Activated CD8-positive, alpha-beta memory T cell treated with anti-CD3 and anti-CD28 coated beads for 1 hour (primary cell): ENCODE measurements at places on chromosomes 2 and 18.

DNA sequence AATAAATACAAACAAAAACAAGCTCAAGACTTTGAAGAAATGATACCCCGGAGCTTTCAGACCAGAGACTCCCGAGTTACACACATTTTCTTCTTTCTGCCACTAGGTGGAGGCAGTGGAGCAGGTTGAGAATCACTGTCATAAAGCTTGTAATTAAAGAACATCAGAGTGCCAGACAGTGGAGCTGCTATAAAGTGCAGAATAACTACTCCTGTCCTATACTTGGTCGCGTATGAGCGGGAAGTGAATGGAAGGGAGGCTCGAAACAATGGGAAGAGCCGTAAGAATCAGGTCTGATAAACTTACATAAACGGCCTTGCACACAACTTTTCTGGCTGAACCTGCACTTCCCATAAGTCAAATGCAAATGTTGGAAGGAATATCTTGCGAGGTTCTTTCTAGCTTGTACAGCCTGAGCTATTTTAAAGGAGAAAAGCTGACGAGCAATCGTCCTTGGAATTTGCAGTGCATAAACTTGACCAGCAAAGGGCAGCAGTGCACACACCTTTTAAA, 189.0 kb downstream of the RPIA start:
- no peak for DNase-seq

DNA sequence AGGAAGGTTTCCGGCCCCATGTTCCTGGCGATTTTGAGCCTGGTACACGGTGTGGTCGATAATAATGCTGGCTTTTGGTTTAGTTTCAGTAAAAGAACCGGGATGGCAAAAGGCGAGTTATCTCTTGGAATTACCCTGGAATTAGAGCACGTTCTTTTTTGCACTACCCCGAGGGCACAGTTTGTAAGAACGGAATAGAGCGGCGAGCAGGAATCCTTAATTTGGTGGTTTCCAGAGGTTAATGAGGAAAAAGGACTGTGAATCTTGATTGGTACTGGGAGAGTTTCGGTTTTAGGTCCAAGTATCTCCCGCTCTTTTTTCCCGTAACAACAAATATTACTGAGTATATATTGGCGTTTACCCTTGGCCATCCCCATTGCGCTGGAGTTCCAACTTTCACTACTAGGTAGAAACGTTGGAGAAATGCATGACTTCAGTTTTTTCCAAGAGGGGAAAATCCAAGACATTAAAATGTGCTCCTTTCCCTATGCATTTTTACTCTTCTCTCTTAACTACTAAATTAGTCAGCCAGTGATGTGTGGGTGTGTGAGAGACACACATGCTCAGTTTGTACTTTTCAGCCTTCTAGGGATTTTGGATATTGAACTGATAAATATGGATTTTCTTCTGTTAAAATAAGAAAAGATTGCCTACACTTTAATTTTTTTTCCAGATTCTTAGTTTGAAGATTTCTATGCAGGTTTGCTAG, 160.8 kb downstream of the AGPS start:
- DNase-seq = no peak

DNA sequence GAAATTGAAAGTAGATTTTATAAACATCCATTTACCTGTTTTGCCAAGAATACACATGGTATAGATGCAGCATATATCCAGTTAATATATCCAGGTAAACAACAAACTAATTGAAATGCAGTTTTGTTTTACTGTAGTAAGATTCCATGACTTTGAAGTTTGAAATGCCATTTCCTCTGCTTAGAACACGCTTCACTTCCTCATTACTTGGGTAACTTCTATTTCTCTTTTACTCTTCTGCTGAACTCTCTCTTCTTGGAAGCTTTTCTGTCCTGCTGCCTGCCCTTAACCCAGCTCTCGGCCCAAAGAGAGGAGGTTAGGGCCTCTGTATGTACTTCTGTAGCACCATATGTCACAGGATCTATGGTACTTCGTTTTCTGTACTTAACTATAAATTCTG, 14.1 kb upstream of the IL1RL2 start:
- DNase-seq = no peak

GRCh38 chr18:35458271-35458670, 39.5 kb downstream of the INO80C start:
- no peak for DNase-seq

DNA sequence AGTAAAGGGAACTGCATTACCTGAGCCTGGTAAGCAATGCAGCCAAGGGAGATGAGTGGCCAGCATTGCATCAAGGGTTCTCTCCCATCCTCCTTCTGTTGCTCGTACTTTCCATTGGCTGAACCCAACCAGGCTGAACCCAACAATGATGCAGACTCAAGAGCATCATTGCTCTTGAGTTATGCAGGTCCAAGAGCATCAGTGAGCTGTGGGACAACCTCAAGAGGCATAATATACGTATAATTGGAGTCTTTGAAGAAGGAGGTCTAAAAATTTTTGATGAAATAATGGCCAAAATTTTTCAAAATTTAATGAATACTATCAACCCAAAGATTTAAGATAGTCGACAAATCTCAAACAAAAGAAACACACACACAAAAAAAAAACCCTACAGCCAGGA, 213.0 kb downstream of the RNF152 start:
- DNase-seq = no peak

GRCh38 chr2:43087413-43087812, 139.0 kb downstream of the ZFP36L2 start:
- DNase-seq = no peak

DNA sequence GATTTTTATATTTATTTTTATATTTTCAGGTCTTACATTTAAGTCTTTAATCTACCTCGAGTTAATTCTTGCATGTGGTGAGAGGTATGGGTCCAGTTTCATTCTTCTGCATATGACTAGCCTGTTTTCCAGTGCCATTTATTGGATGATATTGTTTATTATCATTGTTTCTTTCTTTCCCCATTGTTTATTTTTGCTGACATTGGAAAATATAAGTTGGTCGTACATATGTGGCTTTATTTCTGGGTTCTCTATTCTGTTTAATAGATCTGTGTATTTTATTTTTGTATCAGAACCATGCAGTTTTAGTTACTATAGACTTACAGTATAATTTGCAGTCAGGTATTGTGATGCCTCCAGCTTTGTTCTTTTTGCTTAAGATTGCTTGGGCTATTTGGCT, 113.4 kb upstream of the VWC2L start:
- no peak for DNase-seq
